ENCODE measurements at places on chromosomes 16 and 17. TPM values are rescaled to one million over a fixed set of nuclear protein-coding genes. Genes with fewer than 3 reads are reported as not detected.

Gene PSMD11
- total RNA-seq, result 42.0 TPM

Gene VAT1
- 158 TPM for total RNA-seq

- DNase-seq, result peak; percentile 81
Observed at GRCh38 chr17:31570951-31571892, 179.7 kb downstream of the RAB11FIP4 start.

GRCh38 chr16:35691057-35691456, 2231.6 kb downstream of the TP53TG3F start:
- no peak for DNase-seq

Gene CDH11
- 354 TPM for total RNA-seq

GRCh38 chr16:57665541-57665940, 2.6 kb upstream of the ADGRG3 start:
- no peak for DNase-seq

- DNase-seq, result no peak
Observed at GRCh38 chr17:7582396-7583252, 1.0 kb upstream of the MPDU1 start.

- no peak for DNase-seq
Observed at GRCh38 chr16:57947261-57947660, 23.7 kb downstream of the CNGB1 start.

Gene CNEP1R1
- total RNA-seq, result 14.2 TPM

DNA sequence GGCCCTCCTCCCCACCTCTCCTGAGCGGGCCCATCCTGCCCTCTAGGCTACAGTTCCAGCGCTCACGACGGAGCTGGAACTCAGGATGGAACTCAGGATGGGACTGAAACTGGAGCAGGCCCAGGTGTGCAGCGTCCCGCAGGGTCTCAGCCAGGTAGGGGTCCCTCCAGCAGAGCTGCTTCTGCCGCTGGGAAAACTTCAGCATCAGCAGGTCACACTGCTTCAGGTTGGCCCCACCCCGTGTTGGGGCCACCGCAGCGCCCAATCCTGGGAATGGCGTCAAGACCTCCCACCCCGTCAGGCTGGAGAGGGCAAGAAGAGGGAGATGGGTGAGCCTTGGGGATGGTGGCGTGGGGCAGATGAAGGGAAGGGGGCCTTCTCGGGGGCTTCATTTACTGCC, 62.6 kb upstream of the TMEM97 start:
- no peak for DNase-seq

Gene HOXB13
- total RNA-seq, result not detected

GRCh38 chr17:58249270-58250133, 11.1 kb downstream of the LPO start:
- no peak for DNase-seq

Gene GNGT2
- 3.1 TPM for total RNA-seq

DNA sequence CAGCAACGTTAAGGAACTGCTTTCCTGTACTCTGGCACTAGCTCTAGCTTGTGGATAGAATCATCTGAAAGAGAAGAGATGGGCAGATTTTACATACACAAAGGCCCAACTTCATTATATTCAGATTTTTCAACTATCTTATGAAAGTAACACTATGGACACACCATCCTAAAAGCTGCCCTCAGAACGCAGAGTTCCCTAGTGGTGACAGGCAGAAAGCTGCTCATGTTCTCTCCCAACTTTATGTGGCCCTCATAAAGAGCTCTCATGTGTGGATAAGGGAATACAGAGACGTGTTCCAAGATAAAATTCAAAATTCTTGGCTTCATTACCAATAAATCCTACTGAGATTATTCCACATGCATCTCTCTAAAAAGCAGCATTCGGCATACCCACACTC, 1.5 kb downstream of the CFAP20 start:
- no peak for DNase-seq
